Neural progenitor cell (in vitro differentiated cells): ENCODE measurements at places on chromosomes 1 and 21. TPM values are rescaled to one million over a fixed set of nuclear protein-coding genes. Genes with fewer than 3 reads are reported as not detected.

Gene ETNK2
- total RNA-seq = 5.3 and 17.6 TPM in 2 replicates

DNA sequence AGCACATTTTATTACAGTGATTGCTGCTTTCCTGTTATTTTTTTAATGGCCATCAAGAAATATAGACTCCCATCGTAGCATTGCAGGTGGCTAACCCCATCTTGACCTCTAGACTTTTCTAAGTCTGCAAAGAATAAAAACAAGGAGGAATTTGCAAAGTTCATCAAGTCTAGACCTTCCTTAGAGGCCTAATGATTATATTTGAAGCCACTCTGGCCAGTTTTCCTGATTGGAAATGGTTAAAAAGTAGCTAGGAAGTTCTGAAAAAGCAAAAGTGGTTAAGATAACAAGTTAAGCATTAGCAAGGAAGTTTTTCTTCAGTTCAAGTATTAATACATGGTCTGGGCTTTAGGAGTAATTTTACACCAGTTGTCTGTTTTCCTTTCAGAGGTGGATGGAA is 16.7 kb upstream of the KCNJ15 start:
- no peaks in the 10 kb centered on the region for H3K36me3 ChIP-seq
- DNase-seq = no peak
- no peaks in the 10 kb centered on the region for H3K27me3 ChIP-seq
- H3K4me3 ChIP-seq = no peak overlapping the region
- no peak overlapping the region for H3K27ac ChIP-seq

Gene LCE1A
- not detected in 2 replicates for total RNA-seq

Gene RUNX1
- total RNA-seq = 0.09 and 0.19 TPM in 2 replicates

Gene LINGO4
- total RNA-seq = not detected in 2 replicates

DNA sequence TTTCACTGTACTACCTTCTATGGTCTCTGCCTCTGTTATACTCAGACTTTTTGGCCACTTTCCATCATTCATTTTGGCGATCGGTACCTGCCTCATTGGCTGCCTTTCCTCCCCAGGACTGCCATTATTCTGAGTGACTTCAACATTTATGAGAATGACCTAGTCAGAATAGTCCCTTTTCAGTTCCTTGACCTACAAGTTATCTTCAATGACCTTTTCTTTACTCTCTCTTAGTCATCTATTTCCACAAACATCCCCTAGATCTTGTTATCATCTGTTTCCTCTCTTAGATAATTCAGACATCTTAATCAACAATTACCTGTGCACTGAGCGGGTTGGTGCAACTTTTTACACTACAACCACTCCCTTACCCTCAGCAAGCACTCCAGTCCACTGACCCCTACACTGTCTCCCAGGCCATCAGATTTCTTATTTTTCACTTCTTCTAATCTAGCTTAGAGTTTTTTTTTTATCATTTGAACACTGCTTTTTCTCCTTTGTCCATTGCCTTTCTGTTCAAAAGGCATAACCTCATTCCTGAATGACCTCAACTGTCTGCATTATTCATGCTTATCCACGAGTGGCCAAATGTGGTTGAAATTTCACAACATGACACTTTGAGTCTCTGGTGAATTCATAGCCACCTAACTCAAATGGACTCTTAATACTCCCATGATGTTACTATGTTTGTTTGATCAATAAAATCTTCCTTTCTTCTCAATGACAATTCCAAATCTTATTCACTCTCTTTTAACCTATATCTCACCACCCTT is 112.7 kb downstream of the HMCN1 start:
- H3K27ac ChIP-seq = no peak overlapping the region
- no peak for DNase-seq
- H3K4me1 ChIP-seq = peaks cover 22% of the 10 kb centered on the region
- no peaks in the 10 kb centered on the region for H3K27me3 ChIP-seq

GRCh38 chr1:230429067-230429735 is 3.1 kb upstream of the PGBD5 start:
- DNase-seq = no peak
- peaks cover 24% of the 10 kb centered on the region for H3K27me3 ChIP-seq
- H3K4me3 ChIP-seq = no peak overlapping the region

- no peaks in the 10 kb centered on the region for H3K36me3 ChIP-seq
- no peak overlapping the region for H3K27ac ChIP-seq
- no peaks in the 10 kb centered on the region for H3K4me1 ChIP-seq
These were observed 83.2 kb upstream of the PPM1J start for GRCh38 chr1:112798292-112798691.

DNA sequence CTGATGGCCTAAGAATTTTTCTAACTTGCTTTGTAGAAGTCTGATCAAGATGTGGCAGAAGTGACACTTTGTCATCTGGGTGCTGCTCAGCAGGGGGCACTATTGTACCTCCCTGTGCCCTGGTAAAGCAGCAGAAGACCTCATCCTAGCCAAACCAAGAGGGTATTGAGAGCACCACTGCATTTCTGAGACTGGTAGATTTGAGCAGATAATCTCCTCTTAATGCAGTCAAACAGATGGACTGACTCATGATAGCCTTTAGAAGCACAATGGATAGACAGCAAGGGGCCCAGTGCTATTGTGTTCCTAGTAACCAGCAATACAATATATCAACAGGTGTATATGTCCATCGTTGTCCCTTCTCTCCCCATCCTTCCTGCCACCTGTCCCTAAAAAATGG is 5.7 kb downstream of the TPM3 start:
- no peaks in the 10 kb centered on the region for H3K36me3 ChIP-seq
- no peak overlapping the region for H3K4me3 ChIP-seq

Gene PLA2G2D
- total RNA-seq = not detected in 2 replicates

DNA sequence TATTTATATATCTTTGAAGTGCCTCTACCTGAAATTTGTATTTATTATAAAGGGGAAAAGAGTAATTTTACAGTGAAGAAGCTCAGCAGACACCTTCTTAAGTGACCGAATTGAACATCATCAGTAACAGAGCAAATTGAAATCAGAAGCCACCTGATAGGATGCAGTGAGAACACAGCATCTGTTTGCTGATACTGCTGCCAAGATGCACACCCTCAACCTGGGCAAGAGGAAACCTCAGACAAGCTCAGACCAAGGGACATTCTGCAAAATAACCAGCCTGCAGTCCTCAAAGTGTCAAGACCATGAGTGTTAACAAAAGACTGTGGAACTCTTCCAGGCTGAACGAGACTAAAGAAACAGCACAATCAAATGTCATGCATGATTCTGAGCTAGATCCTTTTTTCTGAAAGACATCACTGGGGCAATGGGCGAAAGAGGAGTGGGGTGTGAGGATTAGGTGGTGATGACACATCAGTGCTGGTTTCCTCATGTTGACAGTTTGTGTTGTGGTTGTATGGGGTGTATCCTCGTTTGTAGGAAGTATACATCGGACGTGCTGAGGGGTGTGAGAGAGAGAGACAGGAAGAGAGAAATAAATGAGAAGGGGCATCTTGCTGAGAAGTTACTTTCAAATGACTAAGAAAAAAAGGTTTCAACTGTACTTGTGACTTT is 103.7 kb downstream of the ABCA4 start:
- no peaks in the 10 kb centered on the region for H3K36me3 ChIP-seq
- no peak overlapping the region for H3K4me3 ChIP-seq
- H3K27ac ChIP-seq = no peak overlapping the region
- peaks cover 7% of the 10 kb centered on the region for H3K4me1 ChIP-seq
- H3K27me3 ChIP-seq = peaks cover 6% of the 10 kb centered on the region

GRCh38 chr1:74731399-74732052 is 1.3 kb downstream of the CRYZ start:
- no peak overlapping the region for H3K27ac ChIP-seq
- H3K4me3 ChIP-seq = no peak overlapping the region
- H3K27me3 ChIP-seq = no peaks in the 10 kb centered on the region
- H3K4me1 ChIP-seq = no peaks in the 10 kb centered on the region
- no peaks in the 10 kb centered on the region for H3K36me3 ChIP-seq

GRCh38 chr1:33219886-33220661 is 36.2 kb upstream of the ZNF362 start:
- no peaks in the 10 kb centered on the region for H3K4me1 ChIP-seq
- H3K4me3 ChIP-seq = no peak overlapping the region
- H3K36me3 ChIP-seq = no peaks in the 10 kb centered on the region
- H3K27me3 ChIP-seq = no peaks in the 10 kb centered on the region

Gene PADI2
- 0.77 and 1.4 TPM in 2 replicates for total RNA-seq

DNA sequence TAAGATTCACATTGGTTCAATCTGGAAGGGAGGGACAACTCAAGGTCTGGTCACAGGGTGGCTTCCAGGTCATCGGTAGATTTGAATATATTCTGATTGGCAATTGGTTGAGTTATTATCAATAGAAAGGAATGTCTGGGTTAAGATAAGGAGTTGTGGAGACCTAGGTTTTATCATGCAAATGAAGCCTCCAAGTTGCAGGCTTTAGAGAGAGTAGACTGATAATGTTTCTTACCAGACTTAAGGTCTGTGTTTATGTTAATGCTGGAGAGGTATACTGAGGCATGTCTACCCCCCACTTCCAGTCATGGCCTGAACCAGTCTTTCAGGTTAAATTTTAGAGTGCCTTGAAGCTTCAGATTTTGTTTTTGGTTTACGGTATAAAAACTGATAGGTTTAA is 29.7 kb downstream of the USP25 start:
- no peaks in the 10 kb centered on the region for H3K27me3 ChIP-seq
- no peak for DNase-seq
- H3K27ac ChIP-seq = no peak overlapping the region

GRCh38 chr1:81585371-81585770 is 215.4 kb upstream of the ADGRL2 start:
- DNase-seq = no peak
- no peak overlapping the region for H3K4me3 ChIP-seq
- no peak overlapping the region for H3K27ac ChIP-seq

Gene OR2AK2
- total RNA-seq = not detected in 2 replicates
